Suppressor macrophage treated with lipopolysaccharide for 4 hours (primary cell): ENCODE measurements at places on chromosomes 4 and X.

GRCh38 chrX:53442322-53442631 lies 8.1 kb upstream of the HSD17B10 start:
- DNase-seq = no peak

- no peak for DNase-seq
These were observed 237.9 kb upstream of the EDA2R start for GRCh38 chrX:66876776-66877175.

- no peak for DNase-seq
These were observed 198.1 kb downstream of the LRBA start for GRCh38 chr4:150817017-150817416.

DNA sequence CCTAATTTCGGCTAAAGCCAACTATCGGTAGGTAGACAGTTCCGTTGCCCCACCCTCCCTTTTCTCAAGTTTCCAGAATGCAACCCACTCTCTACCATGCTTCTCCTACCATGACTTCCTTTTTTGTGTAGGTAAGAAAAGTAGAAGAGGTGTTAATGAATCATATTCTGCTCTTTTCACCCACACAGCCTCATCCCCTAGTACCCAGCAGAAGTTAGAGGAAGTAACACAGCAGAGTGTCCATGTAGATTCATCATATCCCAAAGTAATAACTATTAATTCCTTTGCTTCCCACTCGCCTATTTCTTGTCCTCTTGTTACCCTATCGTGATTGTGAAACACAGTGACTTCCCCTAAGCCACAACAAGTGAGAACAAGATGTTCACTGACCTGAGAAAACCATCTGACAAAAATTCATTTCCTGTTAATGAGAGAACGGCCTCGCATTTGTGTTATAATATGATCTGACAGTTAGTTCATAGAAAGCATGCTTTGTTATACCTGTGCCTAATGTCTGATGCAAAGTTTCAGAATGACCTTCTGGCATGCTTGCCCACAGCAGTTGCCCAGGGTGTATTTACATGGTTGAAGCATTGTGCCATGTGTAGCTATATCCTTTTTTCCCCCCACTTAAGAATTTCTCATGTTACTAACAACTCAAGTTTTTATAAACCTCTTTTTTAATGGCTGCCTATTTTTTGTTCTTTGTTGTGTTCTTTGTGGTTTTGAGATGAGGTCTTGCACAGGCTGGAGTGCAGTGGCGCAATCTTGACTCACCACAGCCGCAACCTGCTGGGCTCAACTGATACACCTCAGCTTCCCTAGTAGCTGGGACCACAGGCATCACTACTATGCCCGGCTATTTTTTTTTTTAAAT lies 185.6 kb downstream of the RAP1GDS1 start:
- DNase-seq = peak; percentile 52

DNA sequence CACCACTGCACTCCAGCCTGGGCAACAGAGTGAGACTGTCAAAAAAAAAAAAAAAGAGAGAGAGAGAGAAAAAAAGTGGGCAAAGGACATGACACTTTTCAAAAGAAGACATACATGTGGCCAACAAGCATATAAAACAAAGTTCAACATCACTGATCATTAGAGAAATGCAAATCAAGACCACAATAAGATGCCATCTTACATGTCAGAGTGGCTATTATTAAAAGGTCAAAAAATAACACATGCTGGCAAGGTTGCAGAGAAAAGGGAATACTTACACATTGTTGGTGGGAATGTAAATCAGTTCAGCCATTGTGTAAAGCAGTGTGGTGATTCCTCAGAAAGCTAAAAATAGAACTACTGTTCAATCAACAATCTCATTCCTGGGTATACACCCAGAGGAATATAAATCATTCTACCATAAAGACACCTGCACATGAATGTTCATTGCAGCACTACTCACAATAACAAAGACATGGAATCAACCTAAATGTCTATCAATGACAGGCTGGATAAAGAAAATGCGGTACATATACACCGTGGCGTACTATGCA lies 94.9 kb upstream of the TRIM2 start:
- DNase-seq = no peak

- DNase-seq = no peak
These were observed 9.3 kb downstream of the C4orf54 start for GRCh38 chr4:99648321-99648720.

DNA sequence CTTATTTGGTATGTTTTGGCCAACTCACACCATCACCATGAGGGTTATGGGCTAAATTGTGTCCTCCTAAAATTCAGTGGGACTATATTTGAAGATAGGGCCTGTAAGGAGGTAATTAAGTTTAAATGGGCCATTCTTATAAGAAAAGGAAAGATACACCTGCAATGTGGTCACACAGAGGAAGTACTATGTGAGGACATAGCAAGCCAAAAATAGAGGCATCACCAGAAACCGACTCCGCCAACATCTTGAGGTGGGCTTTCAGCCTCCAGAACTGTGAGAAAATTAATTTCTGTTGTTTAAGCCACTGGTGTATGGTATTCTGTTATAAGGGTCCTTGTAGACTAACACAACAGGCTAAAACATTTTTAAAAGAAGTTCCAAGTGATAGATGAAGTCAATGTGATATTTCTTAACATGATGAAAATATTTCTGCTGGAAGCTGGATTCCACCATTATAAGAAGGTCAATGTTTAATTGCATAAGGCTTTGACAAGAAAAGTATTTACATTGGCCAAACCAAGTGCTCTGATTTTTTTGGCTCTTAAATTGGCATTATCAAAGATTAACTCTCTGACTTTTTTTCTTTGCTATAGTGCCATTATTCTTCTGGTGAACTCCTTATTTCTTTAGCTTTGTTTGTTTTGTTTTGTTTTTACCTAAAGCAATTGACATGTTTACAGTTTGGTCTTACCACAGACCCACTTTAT lies 540.9 kb downstream of the PPARGC1A start:
- no peak for DNase-seq

- no peak for DNase-seq
These were observed 617.7 kb downstream of the MID1IP1 start for GRCh38 chrX:39418731-39419638.

DNA sequence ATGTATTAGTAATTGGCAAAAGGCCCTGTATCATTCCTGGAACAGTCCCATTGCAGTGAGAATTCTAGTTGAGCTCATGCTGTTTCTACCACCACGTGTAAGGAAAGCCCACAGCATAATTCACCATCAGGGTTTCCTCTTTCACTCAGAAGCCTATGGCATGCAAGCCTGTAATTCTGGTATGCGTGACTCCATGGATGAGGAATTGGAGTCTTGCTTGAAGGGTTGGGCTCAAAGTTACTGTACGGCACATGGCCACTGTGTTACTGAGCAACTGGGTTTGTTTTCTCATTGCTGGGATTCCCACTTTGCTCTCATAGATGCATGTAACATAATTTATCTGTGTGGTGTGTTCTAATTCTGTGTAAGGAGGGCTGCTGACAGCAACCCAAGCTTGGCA lies 132.3 kb upstream of the NR3C2 start:
- DNase-seq = no peak

- DNase-seq = no peak
These were observed 21.9 kb upstream of the EMCN start for GRCh38 chr4:100539706-100540105.

DNA sequence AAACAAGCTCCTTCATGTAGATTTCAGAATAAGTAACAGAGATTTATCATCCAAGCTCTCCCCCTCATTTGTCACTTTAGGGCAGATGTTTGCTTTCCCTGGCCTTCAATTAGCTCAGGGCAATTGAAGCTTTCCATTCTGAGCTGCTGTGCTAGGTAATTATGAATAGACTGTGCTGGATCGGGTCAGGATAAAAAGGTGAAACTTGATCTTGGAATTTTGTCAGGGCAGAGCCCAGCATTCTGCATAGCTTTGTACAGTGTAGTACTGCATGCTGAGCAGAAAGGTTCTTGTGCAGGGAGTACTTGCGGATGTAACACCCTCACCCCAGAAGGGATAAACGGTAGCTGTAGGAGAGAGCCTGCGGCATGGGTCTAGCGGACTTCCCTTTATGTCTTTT lies 64.0 kb upstream of the CLDN34 start:
- no peak for DNase-seq

DNA sequence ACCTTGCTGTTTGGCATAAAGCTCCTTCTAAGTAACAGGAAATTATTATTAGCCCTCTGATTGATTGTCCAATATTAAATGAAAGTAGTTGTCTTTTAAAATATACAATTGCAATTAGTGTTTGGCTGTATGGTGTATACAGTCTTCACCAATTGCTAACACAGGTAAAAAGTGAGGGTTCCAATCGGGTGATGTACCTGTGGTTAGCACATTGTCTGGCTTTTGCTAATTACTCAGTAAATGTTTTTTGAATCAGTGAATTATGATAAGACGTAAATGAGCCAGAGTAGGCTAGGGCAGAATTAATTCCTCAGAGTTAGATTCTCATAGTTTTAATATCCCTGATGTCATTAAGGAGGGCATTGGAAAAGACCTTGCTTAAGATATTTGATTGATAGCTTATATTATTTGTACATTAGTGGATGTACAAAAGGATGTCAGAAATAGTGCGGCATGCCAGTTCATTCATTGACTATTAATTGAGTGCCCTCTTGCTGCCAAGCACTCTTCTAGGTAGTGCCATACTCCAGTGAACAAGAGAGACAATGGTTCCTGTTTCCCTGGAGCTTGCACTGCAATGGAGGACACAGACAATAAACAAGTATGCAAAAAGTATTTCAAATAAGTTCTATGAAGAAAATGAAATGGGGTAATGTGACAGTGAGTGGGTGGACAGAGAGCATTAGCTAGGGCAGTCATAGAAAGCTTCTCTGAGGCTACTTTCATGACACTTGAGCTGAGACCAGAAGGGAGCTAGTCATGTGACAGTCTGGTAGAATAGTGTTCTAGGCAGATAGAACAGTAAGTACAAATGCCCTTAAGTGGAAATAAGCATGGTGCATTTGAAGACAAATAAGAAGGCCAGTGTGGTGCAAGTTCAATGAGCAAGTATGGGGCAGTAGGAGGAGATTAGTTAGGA lies 205.9 kb upstream of the CASK start:
- DNase-seq = no peak

DNA sequence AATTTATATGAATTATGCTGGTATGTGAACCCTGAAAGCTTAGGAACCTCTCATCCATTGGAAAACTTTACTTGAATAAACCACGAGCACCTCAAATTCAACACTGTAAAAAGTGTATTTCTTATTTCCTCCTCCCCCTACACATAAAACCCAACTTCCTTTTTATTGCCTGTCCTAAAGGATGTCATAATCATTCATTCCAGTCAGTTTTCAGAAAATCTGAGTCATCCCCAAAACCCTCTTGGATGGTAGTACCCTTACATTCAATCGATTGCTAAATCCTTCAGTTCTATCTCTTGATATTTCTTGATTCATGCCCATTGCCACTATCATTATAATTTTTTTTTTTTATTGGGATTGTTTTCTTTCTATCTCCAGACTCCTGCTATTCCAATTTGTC lies 91.1 kb upstream of the ATP8A1 start:
- peak; percentile 30 for DNase-seq

DNA sequence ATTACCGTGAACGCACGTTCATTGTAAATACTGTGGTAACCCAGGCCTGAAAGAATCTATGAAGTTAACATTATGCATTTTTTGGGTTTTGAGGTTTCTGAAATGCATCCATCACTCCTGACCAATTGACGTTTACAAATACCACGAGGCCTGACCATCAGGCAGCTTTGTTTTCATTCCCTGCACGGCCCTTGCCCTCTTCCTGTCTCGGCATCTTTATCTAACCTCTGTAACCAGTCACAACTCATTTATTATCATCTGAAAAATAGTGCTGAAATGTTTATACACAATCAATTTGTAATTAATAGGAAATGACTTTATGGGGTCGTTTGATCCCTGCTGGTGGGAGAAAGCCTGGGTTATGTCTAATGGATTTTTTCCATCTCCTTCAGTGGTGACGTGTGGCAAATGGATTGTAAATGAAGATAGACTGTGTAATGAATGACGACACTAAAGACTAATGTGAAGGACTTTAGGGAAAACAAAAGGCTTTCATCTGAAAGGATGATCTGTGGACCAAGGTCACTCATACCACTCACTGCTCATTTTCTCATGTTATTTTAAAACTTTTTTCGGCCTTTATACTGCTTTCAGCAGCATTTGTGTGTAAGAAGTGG lies 102.7 kb upstream of the SORBS2 start:
- no peak for DNase-seq

DNA sequence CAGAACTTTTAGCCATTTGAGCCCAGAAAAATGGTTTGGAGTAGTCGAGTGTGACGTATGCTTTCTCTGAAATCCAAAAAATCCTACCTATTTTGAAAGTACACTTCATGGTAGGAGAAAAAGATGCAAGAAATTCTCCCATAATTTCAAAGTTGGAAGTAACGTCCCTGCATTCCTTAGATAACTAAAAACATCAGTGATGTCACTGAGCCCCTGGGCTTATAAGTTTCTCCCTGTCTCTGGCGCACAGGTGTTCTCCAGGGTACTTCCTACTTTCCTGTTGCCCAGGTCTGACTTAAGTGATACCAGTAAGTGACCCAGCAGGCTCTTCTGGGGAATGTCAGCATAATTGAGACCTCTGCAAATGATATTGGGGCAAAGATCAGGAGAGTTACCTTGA lies 90.5 kb upstream of the WDR1 start:
- no peak for DNase-seq

- no peak for DNase-seq
These were observed 545.3 kb upstream of the GRID2 start for GRCh38 chr4:91758487-91758886.

GRCh38 chr4:145301386-145302080 lies 121.1 kb upstream of the OTUD4 start:
- DNase-seq = no peak

DNA sequence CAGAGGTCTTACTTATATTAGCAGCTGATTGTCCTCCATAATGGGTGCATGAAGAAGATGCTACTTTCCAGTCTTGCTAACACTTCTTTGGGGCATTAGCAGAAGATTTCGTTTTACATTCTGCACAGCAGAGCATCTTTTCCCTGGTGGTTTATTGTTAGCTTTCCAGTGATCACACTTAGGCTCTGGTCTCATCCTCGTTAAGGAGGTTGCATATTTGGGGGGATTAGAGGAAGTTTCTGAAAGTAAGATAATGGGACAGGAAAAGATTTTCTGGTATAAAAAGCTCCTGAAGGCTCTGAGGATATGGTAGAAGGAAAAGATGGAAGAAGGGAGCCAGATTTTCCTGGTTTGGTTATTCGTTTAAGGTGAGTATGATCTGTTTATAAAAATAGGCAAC lies 134.1 kb downstream of the GATB start:
- no peak for DNase-seq

GRCh38 chr4:88318751-88319350 lies 34.5 kb upstream of the PPM1K start:
- DNase-seq = no peak

GRCh38 chrX:150472306-150472705 lies 96.1 kb upstream of the MTM1 start:
- no peak for DNase-seq

GRCh38 chr4:37803348-37803973 lies 23.0 kb upstream of the PGM2 start:
- DNase-seq = peak; percentile 71

DNA sequence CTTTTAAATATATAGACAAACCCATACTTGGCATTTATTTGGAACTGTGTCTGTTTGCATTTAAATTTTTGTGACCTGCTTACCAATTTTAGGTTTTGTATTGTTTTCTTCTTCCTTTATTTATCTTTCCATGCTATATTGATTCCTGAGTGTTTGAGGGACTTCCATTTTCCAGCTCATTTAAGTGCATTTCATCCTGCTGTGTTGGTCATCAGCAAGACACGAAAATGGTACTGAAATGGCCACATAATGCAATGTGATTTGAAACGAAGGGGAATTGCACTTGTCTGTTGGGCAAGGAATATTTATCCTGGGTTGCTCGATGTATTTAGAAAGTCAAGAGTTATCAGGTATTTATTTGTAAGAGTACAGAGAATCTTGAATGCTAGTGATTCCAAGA lies 524.3 kb upstream of the MAGEB2 start:
- no peak for DNase-seq

- peak; percentile 57 for DNase-seq
These were observed 58.6 kb upstream of the PAGE1 start for GRCh38 chrX:49754233-49754857.
